ENCODE measurements at places on chromosomes 16 and 17. TPM values are rescaled to one million over a fixed set of nuclear protein-coding genes. Genes with fewer than 3 reads are reported as not detected.

HBQ1 gene
- total RNA-seq = not detected

TMEM220 gene
- total RNA-seq = 0.57 TPM

GRCh38 chr16:61105544-61105943 lies 930.7 kb downstream of the CDH8 start:
- DNase-seq = peak; percentile 41

DNA sequence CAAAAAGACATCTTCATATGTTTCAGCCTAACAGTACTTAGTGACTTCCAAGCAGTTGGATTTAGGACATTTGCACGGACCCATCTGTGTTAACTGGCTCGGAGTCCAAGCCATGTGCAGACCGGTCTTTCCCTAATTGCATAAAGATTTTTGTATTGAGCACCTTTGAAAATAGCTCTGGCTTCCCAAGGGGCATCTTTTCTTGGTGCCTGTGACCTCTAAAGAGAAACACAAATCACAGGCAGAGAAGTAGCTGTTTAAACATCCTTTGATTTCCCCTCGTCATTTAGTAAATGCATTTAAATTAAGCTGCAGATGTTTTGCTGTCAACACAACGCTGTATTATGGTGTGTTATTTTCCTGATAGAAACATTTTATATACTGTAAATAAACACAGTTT lies 288.2 kb upstream of the SALL1 start:
- no peak for DNase-seq

DNA sequence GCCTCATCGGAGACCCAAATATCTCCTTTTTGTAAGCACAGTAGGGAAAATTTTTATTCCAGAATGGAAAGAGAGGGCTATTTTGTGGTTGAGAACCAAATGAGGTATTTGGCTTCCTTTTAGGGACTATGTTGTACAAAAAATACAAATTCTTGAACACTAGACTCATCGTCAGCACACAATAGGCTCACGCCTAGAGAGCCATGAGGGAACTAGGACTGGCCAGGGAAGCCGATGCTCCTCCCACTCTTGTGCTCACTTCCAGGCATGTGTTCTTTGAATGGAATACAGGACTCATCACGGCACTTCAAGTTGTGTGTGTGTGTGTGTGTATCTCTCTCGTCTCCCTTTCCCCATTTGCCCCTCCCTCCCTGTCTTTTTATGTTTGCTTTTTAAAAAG lies 17.8 kb upstream of the BLMH start:
- DNase-seq = no peak

DNA sequence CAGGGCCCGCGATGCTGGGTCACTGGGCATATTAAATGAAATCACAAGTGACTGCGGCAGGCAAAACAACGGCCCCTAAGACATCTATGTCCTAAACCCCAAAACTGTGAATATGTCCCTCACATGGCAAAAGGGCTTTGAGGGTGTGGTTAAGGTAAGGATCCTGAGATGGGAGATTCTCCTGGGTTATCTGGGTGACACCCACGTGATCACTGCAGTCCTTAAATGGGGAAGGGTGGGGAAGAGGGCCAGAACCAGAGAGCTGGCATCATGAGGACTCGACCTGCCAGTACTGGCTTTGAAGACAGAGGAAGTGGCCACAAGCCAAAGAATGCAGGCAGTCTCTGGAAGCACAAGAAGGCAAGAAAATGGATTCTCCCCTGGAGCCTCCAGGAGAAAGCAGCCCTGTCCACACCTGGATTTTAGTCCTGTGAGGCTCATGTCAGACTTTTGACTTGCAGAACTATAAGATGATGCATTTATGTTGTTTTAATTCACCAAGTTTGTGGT lies 12.5 kb downstream of the COTL1 start:
- DNase-seq = peak; percentile 57

DNA sequence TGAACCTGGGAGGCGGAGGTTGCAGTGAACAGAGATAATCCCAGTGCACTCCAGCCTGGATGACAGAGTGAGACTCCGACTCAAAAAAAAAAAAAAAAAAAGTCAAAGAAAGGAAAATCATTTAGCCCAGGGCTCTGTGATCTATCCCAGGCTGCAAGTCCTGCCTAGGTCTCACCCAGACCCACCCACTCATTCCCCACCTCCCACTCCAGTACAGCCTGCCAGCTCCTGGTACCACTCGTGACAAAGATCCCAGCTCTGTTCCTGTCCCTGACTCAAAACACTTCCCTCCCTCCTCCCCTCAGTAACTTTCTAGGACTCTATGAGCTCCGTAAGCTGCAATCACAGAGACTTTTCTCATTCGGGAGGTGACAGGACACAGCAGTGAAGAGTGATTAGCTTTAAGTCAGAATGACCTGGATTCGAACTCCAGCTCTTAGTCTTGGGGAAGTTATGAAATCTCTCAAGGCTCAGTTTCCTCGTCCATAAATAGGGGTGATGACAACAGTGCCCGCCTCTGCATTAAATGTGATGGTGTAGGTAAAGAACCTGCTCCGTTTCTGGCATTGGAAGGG lies 28.0 kb upstream of the MRPS23 start:
- no peak for DNase-seq

DNA sequence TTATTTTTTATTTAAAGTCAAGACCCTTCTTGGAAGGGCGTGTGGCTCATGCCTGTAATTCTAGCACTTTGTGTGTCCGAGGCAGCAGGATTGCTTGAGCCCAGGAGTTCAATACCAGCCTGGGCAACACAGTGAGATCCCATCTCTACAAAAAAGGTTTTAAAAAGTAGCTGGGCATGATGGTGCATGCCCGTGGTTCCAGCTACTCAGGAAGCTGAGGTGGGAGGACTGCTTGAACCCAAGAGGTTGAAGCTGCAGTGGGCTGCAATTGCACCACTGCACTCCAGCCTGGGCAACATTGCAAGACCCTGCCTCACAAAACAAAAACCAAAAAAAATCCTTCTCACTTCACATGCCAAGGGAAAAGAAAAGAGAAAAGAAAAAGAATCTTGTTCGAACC lies 29.6 kb downstream of the MINK1 start:
- no peak for DNase-seq

DNA sequence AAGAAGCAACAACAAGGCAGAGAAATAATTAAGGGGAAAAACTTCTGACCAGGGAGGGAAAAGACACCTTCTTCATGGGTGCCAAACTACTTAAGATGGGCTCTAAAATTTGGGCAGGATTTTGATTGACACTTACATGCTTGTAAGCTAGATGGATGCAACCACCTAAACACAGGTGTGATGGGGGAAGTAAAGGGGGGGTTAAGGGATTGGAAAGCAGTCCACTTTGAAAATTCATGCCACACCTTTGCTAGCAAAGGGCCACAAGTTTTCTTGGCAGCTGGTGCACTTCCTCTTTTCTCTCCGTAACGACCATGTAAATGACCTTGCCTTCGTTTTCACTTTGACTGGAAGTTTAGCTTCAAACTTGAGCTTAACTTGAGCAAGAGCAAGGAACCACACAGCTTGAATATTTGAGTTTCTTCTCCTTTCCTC lies 14.3 kb upstream of the PRKAR1A start:
- no peak for DNase-seq

DNA sequence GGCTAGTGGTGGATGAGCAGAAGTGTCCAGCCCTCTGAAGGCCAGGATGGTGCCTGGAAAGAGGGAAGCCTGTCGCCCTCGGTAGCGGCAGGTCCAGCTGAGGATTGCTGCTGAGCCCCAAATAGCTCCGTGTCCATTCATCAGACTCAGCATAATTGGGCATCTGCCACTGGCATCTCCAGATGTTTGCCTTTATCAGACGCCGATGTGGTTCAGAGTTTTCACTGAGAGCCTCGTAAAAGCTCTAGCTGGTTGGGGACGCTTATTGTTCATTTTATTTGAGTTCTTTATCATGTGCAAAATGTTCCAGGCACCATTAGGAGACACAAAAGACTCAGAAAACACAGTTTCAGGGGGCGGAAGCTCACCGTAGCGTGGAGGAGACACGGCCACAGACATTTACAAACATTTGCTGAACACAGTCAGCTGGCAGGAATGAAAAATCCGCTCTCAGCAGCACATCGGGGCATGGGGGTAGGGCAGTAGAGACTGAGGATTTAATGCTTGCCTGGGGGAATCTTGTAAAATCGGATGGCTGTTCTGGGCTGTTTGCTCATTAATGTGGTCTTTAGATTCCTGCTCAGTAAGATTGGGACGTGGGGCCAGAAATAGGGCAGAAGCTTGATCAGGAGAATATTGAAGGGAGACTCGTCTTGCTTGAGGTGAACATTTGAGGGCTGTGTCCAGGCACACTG lies 41.7 kb downstream of the SMPD3 start:
- DNase-seq = no peak

DNA sequence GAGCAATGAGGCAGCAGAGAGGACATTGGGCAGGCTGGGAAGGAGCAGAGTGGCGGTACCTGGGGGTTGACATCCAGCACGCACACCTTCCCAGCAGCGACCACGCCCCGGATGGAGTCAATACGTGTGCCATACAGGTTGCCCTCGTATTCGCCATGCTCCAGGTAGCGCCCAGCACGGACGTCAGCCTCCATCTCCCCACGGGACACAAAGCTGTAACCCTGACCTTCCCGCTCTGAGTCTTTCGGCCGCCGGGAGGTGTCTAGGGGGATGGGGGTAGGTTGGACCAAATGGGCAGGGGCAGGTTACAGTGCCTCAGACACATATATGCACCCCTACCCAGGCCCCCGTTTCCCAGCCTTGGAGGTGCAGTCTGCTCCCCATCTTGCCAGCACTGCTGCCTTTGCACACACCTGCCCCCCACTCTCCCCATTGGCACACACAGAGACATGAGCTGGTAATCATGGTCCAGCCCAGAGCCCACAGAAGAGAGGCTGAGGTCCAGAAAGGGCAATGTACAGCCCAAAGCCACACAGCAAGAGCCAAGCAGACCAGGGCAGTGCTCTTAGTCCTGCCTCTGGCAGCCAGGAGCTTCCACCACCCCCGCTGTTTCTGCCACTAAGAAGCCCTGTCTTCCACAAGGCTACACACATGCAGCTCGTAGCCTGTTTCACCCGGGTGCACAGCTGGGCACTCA lies 27.5 kb downstream of the MPP2 start:
- DNase-seq = no peak

DNA sequence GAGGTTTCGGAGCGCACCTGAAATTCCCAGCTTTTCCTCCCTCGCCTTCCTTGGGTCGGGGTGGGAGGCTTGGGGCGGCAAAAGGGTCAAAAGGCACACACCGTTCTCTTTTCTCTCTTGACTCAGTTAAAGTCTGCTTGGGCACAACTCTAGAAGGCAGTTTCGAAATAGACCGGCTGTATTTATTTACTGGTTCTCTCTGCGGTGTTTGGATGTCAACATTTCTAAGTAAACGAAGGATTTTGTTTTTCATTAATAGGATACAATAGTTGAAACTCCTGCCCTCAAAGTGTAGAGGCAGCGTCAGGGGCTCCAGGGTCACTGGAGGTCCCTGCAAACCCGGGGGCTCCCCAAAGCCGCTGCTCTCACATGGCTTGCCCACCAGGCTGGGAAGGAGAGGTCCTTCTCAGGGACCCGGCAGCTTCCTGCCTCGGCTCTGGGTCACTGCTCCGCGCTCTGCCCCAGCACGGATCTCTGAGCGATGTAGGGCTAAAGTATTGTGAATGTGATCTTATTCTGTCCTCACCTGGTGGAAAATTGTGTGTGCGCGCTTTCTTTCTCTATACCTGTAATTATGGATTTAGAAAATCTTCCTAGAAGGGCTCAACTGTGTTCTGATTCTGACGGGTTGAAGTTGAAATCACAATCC lies 952 bp downstream of the BMERB1 start:
- DNase-seq = no peak

DNA sequence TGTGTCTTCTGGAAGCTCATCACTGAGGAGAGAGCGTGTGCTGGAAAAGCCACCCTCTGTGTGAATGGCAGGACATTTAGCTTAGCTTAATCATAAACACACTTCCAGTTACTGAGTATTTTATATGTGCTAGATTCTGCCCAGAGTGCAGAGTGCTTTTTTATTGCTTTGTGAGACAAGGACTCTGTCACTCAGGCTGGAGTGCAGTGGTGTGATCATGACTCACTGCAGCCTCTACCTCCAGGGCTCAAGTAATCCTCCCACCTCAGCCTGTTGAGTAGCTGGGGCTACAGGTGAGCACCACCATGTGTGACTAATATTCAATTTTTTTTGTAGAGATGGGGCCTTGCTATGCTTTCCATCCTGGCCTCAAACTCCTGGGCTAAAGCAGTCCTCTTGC lies 61.4 kb upstream of the IRX3 start:
- no peak for DNase-seq

- DNase-seq = peak; percentile 95
Measured at GRCh38 chr17:77449908-77450741, 309.4 kb downstream of the SEC14L1 start.

GRCh38 chr16:84049403-84050060 lies 6.9 kb upstream of the SLC38A8 start:
- no peak for DNase-seq

DNA sequence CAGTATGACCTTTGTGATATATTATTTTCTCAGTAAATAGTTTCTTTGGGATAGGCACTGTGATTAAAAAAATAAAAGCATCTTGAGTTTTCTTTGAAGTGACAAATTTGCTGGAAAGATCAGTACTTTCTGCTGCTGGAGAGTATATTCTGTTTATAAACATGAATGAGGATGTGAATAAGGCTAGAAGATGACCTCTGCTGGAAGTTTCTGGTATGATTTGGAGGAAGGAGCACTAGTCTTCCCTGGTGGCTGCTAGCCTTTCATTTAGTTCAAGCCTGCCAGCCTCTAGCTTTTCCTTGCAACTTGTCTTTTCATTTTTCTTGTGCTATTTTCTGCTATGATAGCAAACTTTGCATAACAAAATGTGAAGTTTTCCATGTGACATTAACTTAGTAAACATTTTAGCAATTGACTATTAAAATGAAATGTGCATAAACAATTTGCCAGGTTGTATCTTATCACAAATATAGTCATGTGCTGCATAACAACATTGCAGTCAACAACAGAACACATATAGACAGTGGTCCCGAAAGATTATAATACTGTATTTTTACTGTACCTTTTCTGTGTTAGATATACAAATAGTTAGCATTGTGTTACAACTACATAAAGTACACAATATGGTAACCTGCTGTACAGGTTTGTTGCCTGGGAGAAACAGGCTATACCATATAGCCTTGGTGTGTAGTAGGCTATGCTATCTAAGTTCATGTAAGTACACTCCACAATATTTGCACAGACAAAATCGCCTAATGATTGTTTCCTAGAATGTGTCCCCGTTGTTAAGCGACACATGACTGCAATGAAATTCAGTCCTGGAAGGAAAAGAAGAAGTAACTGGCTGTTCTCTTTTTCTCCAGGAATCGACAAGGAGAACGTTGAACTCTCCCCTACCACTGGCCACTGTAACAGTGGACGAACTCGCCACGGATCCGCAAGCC lies 18.1 kb upstream of the RAB11FIP4 start:
- DNase-seq = no peak

- DNase-seq = peak; percentile 80
Measured at GRCh38 chr16:525520-526180, 1.9 kb upstream of the CAPN15 start.

- DNase-seq = peak; percentile 95
Measured at GRCh38 chr17:38557836-38558727, 47.7 kb downstream of the SRCIN1 start.
